ENCODE measurements at places on chromosomes 7 and 10.

DNA sequence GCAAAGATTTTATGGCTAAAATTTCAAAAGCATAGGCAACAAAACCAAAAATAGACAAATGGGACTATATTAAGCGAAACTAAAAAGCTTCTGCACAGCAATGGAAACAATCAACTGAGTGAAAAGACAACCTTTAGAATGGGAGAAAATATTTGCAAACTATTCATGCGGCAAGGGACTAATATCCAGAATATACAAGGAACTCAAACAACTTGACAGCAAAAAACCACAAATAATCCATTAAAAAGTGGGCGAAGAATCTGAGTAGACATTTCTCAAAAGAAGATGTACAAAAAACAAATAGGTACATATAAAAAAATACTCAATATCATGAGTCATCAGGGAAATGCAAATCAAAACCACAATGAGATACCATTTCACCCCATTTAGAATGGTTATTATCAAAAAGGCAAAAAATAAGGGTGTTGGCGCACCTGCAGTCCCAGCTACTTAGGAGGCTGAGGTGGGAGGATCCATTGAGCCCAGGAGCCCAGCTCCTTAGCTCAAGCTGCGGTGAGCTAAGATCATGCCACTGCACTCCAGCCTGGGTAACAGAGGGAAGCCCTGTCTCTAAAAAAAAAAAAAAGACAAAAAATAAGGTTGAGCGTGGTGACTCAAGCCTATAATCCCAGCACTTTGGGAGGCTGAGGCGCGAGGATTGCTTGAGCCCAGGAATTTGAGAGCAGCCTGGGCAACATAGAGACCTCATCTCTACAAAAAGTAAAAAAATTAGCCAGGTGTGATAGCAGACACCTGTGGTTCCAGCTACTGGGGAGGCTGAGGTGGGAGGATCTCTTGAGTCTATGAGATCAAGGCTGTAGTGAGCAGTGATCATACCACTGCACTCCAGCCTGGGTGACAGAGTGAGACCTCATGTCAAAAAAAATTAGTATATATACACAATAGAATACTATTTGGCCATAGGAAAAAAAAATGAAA is 4.2 kb upstream of the CCM2 start:
- no peak for DNase-seq

DNA sequence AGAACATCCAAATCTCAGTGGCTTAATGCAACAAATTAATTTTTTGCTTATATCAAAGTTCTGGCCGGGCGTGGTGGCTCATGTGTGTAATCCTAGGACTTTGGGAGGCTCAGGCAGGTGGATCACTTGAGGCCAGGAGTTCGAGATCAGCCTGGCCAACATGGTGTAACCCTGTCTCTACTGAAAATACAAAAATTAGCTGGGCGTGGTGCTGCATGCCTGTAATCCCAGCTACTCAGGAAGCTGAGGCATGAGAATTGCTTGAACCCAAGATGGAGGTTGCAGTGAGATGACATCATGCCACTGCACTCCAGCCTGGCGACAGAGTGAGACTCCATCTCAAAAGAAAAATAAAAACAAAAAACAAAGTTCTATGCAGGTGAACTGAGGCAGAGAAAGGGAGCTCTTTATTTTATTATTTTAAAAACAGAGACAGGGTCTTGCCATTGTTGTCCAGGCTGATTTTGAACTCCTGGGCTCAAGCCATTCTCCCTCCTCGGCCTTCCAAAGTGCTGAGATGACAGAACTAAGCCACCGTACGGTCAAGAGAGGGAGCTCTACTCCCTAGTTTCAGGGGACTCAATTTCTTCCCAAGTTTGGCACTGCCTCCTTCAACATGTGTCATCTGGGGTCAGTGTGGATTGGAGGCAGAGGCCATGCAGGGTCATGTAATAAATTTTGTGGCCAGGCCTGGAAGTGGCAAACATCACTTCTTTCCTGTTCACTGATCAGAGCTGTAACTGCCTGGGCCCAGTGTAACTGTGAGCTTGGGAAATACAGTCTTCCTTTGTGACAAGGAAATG is 2.4 kb downstream of the ADCK2 start:
- DNase-seq, result no peak

GRCh38 chr7:150945853-150946420 is 32.2 kb downstream of the KCNH2 start:
- DNase-seq, result peak; percentile 62

GRCh38 chr10:71529207-71529827 is 132.6 kb downstream of the CDH23 start:
- no peak for DNase-seq

GRCh38 chr7:55349121-55349520 is 16.0 kb upstream of the LANCL2 start:
- DNase-seq, result no peak

GRCh38 chr7:90222811-90223725 is 11.5 kb downstream of the STEAP2 start:
- no peak for DNase-seq

DNA sequence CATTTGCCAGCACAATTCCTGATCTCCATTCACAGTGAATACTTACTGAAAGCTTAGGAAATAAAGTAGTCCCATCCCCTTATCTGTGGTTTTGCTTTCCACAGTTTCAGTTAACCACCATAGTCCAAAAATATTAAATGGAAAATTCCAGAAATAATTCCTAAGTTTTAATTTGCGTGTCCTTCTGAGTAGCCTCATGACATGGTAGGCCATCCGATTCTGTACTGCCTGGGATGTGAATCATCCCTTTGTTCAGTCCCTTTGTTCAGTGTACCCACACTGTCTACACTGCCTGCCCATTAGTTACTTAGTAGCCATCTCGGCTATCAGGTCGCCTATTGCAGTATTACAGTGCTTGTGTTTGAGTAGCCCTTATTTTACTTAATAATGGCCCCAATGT is 14.2 kb downstream of the RAB11FIP2 start:
- DNase-seq, result no peak

- DNase-seq, result no peak
These were observed 1087.1 kb upstream of the LRRN3 start for GRCh38 chr7:110003827-110004226.

- no peak for DNase-seq
These were observed 70.8 kb upstream of the PARD3 start for GRCh38 chr10:34885898-34886297.

DNA sequence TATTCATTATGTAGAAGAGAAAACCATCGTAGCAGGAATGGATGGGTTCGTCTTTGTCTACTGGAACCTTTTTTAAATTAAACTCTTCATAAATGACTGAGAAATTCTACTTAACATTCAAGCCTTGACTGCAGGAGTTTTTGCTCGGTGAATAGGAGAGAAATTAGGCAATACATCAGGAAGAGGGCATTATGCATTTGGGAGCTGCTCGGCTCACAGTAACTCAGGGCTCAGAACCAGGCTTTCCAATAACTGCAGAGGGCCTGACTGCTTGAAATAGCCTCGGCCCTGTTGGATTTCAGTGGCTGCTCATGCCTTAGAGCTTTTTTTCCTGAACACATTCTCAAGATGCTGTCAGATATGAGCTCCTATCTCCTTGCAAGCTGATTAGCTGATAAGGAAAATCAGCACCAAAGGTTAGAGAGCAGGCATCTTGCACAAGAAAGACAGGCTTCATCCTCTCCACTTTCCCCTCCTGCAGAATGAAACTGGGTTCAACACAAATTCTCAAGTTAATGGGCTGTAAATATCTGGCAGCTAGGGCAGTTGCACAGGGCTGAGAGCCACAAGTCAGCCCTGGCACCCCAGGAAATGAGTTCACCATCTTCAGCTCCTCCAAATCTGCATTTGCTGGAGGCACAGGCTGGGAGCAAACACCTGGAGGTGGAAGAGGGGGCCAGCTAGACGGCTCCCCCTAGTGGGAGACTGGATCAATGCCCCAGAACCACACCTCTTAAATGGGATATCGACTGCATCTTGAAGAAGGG is 24.3 kb downstream of the TECTB start:
- peak; percentile 21 for DNase-seq

GRCh38 chr7:47428768-47429472 is 153.0 kb downstream of the TNS3 start:
- DNase-seq, result no peak

DNA sequence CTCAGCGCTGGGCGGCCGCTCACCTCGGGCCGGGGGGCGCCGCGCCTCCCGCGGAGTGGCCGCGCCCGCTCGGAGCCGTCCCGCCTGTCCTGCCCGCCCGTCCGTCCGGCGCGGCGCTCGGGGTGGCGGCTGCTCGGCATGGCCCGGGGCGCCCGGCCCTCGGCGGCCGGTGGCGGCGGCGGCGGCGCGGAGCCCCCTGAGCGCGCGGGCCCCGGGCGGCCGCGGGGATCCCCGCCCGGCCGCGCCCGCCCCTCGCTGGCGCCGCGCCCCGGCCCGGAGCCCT is 338 bp downstream of the SDK1 start:
- no peak for DNase-seq
